ENCODE measurements at places on chromosomes 5 and 9. TPM values are rescaled to one million over a fixed set of nuclear protein-coding genes. Genes with fewer than 3 reads are reported as not detected.

DNA sequence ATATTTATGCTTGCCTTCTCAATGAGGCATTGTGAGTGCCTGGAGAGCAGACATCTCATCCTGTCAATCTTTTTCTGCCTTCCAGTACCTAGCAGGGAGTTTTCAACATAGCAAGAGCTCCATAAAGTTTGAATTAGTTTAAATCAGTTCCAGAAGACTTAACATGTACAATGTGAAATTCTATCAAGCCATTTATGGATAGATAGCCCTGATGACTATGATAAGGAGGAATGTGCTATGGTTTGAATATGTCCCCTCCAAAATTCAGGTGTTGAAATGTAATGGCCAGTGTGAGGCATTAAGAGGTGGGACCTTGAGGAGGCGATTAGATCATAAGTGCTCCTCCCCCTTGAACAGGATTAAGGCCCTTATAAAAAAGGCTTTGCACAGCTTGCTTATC, 306.9 kb upstream of the SMARCA2 start:
- no peak for DNase-seq

GRCh38 chr9:114216976-114217375, 61.6 kb downstream of the COL27A1 start:
- no peak for DNase-seq

DNA sequence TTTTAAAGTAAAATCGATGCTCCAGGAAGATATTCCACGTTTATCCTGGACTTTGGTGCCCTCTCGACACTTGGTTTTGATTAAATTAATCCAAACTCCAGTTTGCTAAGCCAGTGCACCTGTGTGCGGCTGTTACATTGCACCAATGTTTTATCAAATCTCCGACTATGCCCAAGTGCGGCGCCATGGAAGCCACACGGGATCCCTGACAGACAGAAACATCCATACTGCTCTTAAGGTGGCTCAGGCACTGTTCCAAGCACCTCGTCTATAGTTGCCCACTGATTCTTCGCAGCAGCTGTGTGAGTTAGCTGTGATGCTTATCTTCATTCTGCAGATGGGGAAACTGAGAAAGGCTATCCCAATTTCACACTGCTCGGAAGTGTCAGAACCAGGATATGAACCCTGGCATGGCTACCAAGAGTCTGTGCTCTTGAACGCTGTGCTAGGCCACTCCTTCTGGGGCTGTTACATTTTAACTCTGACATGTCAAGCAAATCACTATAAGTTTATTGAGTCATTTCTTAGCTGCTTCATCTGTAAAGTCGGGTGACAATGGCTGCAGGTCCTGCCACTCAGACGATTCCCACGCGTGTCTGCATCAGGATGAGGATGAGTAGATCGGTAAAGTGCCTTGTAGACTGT, 113.0 kb downstream of the ADAMTS2 start:
- DNase-seq = no peak

DNA sequence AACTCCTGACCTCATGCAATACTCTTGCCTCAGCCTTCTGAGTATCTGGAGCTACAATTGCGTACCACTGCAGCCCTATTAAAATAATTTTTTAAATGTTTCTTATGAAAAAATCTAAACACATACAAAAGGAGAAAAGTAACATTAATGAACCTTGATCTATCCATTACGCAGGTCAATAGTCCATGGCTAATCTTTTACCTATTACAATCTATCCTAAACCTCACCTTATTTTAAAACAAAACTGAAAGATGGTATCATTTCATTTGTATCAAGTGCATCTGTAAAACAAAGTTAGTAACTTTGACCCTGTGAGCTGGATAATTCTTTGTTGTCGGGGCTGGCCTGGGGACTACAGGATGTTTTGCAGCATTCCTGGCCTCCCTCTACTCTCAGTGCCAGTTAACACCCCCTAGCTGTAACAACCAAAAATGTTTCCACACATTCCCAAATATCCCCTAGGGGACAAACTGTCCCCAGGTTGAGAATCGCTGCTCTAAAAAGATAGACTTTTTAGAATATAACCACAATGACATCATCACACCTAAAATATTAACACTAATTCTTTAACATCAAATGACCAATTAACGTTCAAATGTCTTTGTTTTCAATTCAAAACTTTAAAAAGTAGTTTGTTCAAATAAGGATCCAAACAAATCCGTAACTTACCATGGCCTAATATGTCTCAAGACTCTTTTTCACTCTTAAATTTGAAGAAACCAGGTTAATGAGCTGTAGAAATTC, 54.8 kb downstream of the RNF38 start:
- no peak for DNase-seq

DNA sequence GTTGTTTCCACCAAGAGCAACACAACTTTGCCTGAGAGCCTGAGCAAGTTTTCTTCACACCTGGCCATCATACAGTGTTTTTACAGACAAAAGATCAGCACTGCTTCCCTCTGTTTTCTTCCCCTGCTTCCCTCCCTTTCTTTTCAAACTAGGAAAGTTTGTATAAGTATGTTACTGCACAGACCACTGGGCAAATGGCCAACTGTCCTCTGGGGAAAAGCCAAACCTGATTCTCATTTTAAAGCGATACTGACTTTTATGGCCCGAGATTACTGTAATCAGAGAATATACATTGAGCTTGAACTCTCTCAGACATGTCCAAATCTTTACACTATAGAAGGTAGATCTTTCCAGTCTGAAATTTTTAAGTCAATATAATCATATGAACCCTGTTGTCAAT, 415.0 kb downstream of the NFIB start:
- no peak for DNase-seq

GRCh38 chr5:54469622-54470021, 14.1 kb downstream of the HSPB3 start:
- no peak for DNase-seq

DNA sequence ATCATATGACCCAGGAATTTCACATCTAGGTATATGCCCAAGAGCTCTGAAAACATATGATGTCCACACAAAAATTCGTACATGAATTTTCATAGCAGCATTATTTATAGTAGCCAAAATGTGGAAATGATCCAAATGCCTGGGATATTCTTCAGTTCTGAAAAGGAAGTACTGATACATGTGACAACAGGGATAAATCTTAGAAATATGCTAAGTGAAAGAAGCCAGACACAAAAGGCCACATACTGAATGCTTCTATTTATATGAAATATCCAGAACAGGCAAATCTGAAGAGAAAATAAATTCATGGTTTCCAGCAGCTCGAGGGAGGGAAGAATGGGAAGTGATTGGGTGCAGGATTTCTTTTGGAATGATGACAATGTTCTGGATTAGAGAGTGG, 16.8 kb upstream of the ZBTB43 start:
- no peak for DNase-seq

Gene F2RL1
- 4.4 TPM for polyA plus RNA-seq

Gene SLC22A4
- 5.2 TPM for polyA plus RNA-seq

Gene IFNK
- not detected for polyA plus RNA-seq

Gene SV2C
- polyA plus RNA-seq = not detected
